NCI-H1417 treated with DMSO at 0.1 percent for 48 hours (cell line): ENCODE measurements at places on chromosomes 6 and 20.
A peak's percentile ranks its signal among the peaks of the same experiment; 100 is the strongest.

DNA sequence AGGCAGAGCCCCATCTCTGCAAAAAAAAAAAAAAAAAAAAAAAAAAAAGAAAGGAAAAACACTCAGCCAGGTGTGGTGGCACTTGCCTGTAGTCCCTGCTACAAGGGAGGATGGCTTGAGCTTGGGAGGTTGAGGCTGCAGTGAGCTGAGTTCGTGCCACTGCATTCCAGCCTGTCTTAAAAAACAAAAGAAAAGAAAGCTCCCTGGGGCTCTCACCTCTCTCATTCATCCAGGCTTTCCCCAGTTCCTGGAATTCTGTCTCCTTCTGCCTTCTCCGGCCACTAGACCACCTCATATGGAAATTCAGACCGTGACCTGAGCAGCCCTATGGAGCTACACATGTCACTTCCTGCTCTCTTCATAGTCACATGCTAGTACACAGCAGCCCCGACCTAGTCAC lies 101.1 kb upstream of the TAB2 start:
- DNase-seq: no peak

- DNase-seq: no peak
These were observed 291.1 kb downstream of the CLIC5 start for GRCh38 chr6:45724511-45724910.

DNA sequence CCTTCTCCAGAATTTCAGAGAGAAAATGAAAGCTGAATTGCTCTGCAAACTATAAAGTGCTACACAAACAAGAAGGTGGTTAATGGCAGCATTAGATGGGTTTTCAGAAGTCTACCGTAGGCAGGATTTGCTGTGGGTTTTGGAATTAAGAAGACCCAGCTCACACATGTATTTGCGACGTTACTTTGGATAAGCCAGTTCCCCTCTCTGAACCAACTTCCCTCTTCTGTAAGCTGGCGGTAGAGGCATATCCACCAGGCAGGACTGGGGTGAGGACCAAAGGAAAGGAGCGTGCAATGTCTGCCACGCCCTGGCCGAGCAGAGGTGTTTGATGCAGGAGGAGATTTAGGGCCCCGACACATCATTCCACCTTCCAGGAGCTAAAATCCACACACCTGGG lies 6.9 kb downstream of the RSPO4 start:
- DNase-seq: no peak

- no peak for DNase-seq
These were observed 87.2 kb downstream of the BMP7 start for GRCh38 chr20:57179265-57179664.

DNA sequence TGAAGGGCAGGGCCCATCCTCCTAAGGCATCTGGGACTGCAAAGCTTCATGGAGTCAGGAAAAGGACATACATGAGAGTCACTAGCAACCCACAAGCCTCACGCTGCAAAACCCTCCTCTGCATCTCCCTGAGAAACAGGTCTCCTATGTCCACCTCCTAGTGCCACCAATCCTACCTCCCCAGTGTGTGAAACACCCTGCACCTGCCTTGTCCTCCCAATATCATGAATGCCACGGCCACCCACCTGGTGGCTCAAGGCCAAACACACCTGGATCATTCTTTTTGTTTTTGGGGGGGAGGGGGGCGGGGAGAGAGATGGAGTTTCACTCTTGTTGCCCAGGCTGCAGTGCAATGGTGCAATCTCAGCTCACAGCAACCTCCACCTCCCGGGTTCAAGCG lies 90.5 kb downstream of the ZMYND8 start:
- DNase-seq: peak; percentile 80

- no peak for DNase-seq
These were observed 31.9 kb downstream of the NSFL1C start for GRCh38 chr20:1434571-1435336.

DNA sequence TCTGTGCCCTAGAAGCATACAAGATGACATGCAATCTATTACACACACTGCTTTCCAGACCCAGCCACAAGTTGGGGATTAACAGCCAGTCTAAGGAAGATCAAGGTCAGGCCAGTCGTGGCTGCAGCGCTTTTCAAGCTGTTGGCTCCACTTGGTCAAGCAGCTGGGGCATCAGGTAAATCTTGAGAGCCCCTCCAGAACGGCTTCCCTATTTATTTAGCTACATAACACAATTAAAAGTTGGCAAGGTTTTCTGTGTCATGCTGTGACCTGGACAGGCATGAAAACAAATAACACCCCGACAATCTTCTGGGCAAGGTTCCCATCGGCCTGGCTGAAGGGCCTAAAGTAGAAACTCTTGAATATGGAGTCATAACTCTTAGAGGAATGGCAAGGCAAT lies 524.3 kb downstream of the PRKN start:
- DNase-seq: no peak
